ENCODE measurements at places on chromosomes 2 and 18.

DNA sequence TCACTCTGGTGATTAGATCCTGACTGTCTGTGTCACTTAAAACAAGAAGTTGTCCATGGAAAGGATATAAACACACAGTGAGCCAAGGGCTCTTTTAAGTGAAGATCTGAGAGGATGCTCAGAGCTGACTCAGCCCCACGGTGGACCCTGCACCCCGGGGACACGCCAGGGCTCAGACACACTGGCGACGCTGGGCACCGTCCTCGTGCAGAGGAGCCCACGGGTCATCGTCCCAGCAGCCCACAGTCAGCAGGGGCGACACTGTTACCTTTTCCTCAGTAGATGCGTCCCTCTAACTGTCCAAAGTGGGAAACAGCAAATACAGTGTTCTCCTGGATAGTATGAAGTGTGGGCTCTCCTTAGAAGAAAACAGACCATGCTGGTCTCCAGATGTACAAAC is 225.6 kb downstream of the HDAC4 start:
- no peak for DNase-seq

GRCh38 chr18:293536-293935 is 25.7 kb upstream of the THOC1 start:
- no peak for DNase-seq

GRCh38 chr2:190216829-190217228 is 102.8 kb downstream of the HIBCH start:
- DNase-seq: no peak

- no peak for DNase-seq
Measured at GRCh38 chr2:195706161-195706900, 49.3 kb downstream of the SLC39A10 start.

DNA sequence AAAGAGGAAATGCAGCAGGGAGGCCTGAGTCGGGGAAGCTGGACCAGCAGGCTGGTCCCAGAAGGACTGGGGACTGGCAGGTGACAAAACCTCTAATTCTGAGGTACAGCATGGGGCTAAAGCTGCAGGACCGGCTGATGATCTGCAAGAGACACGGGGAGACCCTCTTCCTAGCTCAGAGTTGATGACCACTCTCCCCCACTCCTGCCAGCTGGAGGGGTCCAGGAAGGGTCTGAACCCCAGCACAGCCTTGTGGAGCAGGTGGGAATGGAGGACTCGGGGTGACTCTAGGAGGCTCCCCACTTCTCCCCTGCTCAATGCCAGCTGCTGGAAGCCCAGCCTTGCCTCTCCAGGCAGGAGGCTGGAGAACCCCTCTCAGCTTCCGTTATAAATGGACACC is 67.7 kb downstream of the TWIST2 start:
- no peak for DNase-seq

DNA sequence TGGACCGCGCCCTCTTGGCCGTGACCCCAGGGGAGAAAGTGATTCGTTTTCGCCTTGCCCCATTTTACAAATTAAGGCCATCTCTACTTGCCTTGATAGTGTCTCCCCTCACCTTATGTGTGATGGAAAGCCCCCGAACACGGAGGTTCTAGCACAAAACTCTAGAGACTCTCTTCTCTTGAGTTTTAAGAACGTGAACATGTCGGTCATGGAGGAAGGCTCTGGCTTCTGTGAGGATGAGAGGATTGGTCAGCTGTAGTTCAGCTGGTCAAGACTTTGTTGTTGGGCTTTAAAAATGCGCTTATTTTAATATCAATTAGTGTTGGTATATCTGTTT is 828 bp downstream of the DYNC1I2 start:
- no peak for DNase-seq

Measured in GM13977 (cell line).